Activated naive CD4-positive, alpha-beta T cell treated with anti-CD3 and anti-CD28 coated beads, Interleukin-2, amount 50 U/mL, for 16 hours (primary cell): ENCODE measurements at places on chromosomes 12 and 14.
A peak's percentile ranks its signal among the peaks of the same experiment; 100 is the strongest.

DNA sequence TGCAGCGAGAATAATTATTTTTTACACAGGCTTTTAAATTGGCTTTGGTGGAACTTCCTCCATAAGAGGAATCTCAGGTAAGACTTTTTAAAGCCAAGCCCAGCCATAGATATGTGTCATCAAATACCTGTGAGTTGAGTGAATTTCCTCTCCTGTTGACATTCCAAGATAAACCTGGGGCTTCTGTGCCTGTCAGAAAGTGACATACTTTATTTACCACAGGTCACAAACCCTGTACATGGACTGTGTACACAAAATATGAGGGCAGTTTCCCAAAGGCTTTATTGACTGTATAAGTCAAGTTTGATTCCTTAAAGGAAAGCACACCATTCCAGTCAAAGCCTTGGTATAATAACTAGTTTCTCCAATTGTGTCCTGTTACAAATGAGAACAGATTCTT, 25.9 kb upstream of the SRSF5 start:
- no peak for DNase-seq

DNA sequence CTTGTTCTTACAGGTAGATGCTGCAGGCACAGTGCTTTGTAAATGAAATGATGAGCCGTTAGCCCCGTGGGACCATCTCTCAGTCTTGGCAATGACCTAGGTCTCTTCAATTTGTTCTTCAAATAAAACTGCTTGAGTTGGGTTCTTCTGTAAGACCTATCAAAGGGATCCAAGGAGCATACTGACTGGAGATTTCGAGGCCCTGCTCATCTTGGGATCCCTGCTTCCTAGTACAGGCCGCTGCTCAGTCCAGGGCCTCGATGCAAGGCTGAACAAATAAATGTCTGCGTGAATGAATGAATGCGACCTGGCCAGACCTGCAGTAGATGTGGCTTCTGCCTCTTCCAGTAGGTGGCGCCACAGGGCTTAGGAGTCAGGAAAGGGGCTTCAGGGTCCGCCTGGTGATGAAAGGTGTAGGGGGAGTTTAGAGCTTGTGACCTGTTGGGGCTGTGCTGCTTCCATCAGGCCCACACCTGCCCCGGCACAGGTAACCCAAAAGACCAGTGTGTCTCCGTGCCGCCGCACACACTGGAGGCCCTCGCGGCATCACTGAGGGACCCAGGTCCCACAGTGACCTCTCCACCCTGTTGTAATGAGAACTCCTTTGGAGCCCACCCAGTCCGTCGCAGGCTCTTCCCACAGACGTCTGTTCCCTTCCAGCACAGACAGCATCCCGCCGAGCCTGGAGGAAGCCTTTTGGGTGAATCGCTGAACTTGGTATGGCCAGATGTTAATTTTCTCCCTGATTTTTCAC, 4.4 kb downstream of the CACNA1C start:
- DNase-seq = peak; percentile 29

DNA sequence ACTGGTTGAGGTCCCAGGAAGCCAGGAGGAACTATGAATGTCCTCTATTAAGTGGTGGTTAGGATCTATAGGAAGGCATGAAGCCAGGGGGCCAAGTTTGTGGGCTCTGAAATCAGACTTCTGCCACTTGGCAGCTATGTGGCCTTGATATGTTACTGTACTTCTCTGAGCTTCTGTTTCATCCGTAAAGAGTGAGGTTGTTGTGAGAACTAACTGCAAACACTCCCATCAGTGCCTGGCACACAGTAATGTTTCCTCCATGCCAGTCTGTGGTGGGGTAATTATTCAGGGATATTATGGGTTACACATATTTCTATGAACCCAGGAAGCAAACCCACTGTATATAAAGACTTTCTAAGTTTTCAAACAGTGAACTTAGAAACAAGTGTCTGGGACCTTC, 57.4 kb downstream of the PLXNC1 start:
- no peak for DNase-seq

GRCh38 chr14:90987140-90987539, 73.3 kb downstream of the RPS6KA5 start:
- no peak for DNase-seq

DNA sequence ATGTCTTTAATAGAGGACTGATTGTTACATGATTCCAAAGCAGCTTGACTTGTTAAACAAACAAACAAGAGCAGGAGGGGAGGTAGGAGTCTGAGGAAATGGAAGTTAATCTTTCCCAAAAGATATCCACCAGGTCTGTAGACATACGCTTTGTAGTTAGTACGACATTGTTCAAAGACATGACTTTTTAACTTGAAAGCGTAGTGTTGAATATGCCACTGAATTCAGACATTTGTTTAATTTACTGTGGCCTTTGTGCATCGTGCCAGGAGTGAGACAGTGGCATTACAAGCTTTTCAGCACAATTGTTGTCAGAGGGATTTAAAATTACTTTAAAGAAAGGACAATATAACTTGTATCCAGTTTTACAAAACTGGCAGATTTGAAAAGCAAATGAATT, 53.0 kb downstream of the SAV1 start:
- no peak for DNase-seq

DNA sequence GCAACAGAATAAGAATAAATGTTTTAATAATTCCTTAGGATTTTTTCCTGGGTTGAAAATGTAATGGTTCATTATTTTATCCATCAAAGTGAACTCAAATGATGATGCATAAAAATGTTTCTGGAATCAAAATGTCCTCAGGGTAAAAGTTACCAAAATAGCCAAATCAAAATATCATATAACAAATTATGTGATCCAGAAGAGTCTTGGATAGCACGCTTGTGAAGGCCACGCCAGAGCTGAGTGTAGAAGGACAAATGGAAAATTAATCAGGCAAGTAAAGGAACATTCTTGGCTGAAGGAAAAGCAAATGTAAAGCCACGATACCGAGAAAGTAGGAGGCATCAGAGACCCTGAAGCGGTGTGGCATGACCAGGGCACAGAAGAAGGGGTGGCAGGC, 169.2 kb downstream of the CAPZA3 start:
- no peak for DNase-seq

DNA sequence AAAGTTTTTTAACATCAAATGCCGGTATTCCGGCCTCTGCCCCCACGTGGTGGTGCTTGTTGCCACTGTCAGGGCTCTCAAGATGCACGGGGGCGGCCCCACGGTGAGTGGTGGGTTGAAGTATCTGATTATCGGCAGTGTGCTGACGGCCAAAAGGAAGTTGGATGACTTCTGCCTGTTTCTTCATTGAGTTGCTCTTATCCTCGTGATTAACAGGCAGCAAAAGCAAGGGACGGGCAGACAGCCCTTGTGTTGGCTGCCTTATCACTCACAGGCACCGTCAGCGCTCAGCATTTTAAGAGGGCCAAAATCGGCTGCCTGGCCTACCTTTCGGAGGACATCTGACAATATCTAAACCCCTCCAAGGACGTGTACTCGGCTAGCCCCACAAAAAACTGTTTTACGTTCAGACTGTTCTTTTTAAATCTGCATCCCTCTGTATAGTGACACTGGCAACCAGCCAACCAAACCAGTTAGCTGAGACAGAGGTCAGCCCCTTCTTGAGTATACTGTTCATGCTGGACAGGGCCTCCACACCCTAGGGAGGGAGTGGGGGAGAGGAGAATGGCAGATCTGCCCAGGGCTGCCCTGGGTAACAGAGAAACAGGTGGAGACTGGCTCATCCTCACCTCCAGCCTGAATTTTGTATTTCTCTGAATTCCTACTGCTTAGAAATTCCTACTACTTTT, 22.9 kb upstream of the AKAP5 start:
- no peak for DNase-seq

- DNase-seq = no peak
Measured at GRCh38 chr12:46402451-46402850, 29.9 kb upstream of the SLC38A2 start.

GRCh38 chr12:106452309-106452708, 94.8 kb downstream of the POLR3B start:
- no peak for DNase-seq
